NCI-H2029 (cell line): ENCODE measurements at places on chromosomes 4 and X.

- no peak for DNase-seq
These were observed 19.9 kb downstream of the PHKA2 start for GRCh38 chrX:18964026-18964425.

GRCh38 chr4:23006756-23007155 is 314.0 kb downstream of the GBA3 start:
- DNase-seq = no peak

GRCh38 chr4:183905081-183905592 is at the start of gene STOX2:
TSS of gene STOX2 (plus strand) at chr4:183905307. CDS start at chr4:183906791, 1,484 bp downstream.
- no peak for DNase-seq

DNA sequence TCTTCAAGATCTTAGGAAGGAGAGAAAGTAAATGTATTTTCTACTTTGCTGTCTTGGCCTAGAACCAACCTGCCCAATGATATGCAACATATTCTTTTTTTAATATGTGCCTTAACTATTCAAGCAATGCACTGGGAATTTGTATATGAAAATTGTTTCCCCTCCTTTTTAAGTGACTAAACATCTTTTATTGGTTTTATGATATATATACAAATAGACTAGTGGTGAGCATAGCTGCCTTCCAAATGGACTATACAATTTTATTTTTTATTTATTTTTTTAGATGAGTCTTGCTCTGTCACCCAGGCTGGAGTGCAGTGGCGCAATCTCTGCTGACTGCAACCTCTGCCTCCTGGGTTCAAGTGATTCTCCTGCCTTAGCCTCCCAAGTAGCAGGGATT is 10.3 kb downstream of the NOCT start:
- no peak for DNase-seq

DNA sequence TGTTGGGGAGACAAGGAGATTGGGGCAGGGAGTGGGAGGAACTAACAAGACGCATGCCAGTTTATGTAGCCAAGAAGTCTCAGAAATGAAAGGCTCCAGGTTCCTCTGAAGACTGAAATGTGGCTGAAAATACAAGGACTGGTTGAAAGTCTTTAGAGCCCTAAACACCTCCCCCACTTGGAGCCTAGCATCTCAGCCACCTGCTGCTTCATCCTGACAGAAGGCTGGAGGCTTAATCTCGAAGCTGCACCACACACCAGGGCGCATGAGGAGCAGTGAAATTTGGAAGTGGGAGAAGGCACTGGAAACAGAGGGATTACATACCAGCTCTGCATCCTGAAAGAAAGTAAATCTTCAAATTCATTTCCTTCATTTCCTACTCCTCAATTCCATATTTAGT is 160.7 kb upstream of the FTHL17 start:
- no peak for DNase-seq

GRCh38 chr4:156378033-156378665 is 424.5 kb upstream of the CTSO start:
- no peak for DNase-seq

DNA sequence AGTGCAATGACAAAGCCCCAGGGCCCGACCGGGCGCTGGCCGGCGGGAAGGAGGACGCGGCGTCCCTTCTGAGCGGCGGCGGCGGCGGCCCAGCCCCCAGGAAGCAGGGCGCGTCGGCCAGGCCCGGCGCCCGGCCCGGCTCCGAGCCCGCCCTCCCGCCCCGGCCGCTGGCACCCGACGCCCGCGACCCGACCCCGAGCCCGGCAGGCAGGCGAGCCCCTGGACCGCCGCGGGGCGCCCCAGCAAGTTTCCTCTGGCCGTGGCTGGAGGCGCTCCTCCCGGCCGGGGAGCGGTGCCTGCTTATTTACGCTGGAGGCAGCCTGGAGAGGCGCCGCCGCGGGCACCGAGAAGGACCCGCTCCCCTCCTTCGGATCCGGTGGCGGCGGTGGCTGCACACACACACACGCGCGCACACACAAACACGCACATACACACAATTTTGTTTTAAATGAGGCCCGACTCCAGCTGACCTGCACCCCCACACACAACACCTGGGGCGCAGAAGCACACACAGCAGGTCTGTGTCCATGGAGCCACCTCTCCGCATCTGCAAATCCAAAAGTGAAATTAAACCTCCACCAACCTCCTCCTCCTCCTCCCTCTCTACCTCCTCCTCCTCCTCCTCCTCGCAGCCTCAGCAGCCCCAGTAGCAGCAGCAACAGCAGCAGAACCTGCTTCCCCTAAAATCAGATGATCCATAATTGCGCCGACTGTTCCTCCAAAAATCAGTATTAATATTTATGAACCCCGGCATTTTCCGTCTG is 669 bp downstream of the IRF2 start:
- peak; percentile 13 for DNase-seq

DNA sequence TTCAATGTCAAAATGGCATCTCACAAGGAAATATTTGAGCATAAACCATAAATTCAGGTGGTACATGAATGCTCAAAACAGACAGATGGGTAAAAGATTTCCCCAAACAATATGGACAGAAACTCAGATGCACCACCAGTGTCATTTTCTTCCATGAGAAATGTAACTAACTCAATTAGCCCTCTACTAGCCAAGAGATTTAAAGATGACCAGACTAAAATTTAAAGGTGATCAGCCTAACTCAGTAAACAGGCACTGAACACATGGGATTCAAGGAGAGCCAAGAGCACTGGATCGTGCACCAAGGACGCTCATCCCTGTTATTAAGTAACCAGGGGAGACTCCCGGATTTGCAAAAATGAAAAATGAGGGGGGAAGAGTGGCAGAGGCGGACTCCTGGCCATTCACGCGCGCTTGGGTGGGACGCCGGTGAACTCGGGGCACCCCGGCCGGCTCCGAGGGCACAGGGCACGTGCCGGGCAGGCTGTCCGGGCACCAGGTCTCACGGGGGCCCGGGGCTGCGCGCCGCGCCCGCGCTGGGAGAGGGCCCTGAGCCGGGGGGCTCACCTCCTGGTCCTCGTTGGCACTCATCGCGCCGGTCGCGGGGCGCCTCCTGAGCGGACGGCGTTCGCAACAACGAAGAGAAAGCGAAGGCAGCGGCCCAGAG is 490 bp downstream of the RWDD4 start:
- no peak for DNase-seq

DNA sequence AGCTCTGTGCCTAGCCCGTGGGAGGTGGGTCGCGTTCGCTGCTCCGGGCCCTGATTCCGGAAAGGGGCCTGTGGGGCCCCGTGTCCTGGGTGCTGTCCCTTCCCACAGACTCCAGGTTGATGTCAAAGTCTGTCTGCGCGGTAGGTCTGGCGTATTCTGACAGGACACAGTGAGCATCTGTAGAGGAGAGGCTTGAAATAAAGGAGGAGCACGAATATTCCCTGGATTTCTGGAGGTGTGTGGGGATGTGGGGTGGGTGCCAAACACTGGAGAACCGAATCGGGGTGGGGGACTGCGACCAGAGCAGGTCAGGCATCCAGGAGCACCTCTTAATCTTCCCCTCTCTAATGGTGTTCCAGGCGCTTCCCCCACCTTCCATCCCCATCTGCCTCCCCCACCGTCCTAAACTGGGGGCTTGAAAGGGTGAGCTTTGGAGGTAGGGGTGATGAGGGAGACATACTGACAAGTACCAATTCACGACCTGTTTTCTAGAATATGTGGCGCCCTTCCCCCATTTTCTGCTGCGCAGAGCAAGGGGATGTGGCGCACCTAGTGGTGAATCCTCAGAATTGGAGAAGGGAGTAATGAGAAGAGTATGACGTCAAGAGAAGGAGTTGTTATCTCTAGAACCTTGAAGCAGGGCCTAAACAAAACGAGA is 877 bp downstream of the GPRASP1 start:
- peak; percentile 31 for DNase-seq

DNA sequence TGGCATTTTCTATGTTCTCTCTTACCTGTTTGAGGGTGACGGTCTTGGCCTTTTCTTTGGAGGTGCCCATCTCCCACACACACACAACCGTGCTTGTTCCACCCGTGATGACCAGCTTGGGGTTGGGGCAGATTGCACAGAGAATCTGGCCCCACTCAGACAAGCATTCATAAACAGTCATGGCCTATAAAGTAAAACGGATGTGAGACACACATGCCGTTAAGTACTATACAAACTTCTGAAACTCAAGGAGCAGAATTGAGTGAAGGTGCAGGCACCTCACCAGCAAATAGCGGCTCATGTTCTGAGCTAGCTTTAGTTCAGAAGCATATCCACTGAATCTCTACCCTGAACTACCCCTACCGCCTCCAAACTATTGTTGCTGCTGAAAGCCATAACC is 107.6 kb downstream of the CDS1 start:
- no peak for DNase-seq

- peak; percentile 81 for DNase-seq
These were observed 1.1 kb upstream of the TLR3 start for GRCh38 chr4:186067757-186068385.

DNA sequence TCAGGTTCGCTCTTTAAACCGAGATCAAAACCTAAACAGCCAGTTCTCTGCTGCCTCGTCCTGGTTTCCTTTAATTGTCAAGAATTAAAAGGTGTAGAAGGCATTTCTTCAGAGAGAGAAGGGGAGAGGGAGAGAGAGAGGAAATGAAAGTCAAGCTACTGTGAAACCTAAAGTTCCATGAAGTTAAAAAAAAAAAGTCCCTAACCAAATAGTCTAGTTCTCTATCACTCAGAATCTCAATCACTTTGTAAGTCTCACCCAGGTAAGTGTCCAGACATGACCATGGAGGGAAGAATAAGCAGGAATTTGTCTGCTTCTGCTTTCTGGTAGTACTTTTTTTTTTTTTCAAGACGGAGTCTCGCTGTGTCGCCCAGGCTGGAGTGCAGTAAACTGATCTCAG is 18.8 kb upstream of the SMIM14 start:
- DNase-seq = no peak

DNA sequence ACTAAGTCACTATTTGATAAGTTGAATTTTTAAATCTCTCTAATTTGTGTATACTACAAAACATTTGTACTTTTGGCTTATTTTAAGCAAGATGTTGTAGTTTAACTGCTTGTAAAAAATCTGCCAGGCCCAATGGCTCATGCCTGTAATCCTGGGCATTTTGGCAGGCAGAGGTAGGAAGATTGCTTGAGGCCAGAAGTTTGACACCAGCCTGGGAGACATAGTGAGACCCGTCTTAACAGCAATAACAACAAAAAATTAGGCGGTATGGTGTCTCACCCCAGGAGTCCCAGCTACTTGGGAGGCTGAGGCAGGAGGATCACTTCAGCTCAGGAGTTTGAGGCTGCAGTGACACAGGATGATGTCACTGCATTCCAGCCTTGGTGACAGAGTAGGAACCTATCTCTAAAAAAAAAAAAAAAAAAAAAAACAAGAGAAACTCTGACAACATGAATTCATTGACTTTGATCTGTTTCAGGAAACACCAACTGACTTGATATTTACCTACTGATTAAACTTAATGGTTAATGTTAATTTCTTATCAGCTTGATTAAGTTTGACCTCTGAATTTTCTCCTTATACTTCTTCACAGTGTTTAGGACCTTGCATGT is 8.9 kb downstream of the FHIP1A start:
- DNase-seq = no peak

GRCh38 chrX:39905538-39905891 is 192.2 kb downstream of the BCOR start:
- no peak for DNase-seq

DNA sequence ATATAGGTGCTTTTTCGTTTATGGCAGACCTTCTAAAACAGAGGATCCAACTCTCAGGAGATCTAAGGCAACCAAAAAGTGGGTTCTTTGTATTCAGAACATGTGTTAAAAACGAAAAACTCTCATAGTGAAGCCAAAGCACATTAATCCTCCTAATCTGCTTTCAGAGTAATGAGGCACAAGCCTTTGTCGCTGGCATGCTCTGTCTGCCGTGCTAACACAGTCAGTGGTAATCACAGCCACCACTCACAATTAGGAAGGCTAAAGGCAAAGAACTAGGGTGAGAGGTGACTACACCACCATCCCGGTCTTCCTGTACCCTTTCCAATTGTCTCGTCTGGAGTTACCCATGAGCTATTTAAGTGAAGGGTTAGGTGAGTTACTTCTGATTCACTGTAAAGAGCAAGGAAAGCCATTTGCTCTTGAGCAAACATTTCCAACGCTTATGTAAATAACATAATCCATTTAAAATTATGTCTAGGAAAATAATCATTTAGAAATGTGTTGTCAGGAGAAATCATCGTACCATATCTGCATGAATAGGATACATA is 40.7 kb downstream of the NPY2R start:
- no peak for DNase-seq

DNA sequence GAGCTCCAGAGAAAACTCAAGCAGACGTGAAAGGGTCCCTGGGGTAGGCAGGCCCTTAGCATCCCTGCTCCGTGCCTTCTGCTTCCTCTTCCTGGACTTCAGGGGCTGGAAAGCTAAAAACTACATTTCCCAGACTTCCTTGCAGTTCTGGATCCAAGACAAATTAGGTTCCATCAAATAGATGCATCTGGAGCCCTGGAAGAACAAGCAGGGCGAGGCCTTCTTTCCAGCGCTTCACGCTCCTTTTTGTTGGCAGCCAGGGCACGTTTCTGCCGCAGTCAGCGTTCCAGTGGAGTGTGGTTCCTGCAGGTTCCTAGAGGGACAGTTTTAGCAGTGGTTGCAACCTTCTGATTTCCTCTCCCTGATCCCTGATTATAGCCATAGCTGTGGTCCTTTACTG is 53.6 kb upstream of the MSX1 start:
- no peak for DNase-seq

DNA sequence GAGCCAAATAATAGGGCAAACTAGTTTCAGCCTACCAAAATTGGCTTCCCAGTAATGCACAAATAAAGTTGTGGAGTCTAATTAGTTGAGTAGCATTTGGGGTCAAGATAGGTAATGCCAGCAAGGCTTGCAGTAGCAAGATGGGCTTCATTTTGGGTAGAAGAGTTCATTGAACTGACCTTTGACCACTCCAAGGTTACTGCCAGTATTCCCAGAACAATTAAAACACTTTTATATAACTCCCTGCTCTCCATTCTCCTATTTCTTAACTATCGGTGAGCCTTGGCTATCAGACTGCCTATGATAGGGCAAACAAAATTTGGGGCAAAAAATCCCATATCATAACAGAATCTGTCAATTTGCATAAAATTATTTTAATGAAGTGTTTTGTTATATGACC is 7.1 kb downstream of the DNAAF6 start:
- no peak for DNase-seq

- DNase-seq = no peak
These were observed 44.8 kb upstream of the FAM156A start for GRCh38 chrX:53003111-53003510.

DNA sequence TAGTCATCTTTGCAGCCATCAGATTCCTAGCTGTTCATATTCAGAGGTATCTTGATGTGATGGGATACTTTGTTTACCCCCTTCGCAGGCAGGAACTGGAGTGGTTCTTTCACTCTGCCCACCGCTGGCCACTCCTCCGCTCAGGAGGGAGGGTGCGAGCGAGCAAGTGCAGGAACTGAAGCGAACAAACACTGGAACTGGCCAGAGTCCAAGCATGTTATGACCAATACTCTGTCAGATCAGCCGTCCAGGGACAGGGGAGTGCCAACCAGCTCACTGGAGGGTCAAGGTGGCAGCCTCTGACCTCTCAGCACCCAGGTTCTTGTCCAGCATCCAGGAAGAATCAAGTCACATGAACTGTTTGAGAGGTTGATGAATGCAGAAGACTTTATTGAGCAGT is 18.0 kb upstream of the MANBA start:
- DNase-seq = peak; percentile 55
